CD4-positive, alpha-beta T cell treated with Interleukin-17A for 1 hour (primary cell): ENCODE measurements at places on chromosomes 7 and 10.

- DNase-seq, result no peak
Observed at GRCh38 chr10:66294538-66294937, 631.3 kb upstream of the LRRTM3 start.

DNA sequence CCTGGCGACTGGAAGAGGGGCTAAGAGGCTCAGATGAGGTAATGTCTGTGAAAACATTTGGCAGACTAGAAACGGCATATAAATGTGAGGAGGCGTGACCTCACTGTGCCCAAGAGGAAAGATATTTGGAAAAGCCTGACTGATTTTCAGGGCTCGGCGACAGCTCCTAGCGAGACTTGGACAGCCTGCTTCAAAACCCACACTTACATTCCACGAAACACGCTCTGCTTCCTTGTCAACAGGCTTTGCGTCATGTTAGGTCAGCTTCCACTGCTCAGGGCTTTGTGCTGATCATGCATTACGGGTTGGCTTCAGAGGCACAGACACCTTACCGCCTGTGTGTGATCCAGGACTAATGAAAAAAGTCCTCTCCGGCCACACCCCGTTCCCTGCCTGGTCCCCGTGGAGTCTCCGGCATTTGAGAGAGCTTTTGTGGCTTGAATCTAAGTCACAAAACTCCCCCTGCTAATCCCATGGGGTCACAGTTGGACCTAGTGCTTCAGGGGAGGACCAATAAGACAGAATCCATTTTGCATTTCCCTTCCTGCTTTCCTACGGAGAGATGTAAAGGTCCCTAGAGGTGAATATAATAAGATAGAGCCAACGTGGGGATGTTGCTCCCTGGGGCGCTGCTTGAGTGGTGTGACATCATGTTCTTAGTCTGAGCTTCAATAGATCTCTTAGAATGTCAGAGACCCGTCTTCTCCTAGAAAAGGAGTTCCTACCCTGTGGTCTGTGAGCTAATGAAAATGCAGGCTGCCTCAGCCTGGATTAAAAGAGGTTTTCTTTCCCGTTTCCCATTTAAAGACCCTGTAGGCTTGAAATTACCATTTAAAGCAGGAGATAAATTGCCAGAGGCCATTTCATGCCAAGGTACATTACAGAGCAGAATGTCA, 25.5 kb downstream of the FGFBP3 start:
- DNase-seq, result no peak

- DNase-seq, result no peak
Observed at GRCh38 chr7:54877683-54878082, 118.7 kb upstream of the SEC61G start.

DNA sequence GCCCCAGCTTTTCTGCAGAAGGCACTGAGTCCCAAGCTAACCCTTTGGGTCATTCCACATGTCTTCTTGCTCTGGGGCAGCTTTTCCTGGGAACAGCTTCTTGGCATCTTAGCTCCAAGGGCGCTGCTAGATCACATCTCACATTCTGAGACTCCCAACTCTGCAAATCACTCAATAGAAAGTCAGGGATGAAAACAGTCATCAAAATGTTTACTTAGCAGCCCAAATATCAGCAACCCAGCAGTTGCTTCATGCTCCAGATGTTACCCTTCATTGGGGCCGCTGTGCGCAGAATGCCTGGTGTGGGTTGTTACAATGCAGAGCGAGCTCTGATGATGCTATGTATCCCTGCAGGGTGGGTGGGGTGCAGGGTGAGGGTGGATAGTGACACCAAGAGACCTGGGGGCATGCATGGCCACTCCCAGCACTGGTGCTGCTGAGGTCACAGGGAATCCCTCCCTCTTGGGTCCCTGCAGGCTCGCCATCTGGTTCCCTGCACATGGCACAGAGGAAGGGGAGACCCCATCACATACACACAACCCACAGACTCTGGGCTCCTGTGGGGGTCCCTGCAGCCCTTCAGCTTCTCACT, 19.0 kb downstream of the WDFY4 start:
- no peak for DNase-seq

- no peak for DNase-seq
Observed at GRCh38 chr7:33024189-33024757, 38.3 kb downstream of the NT5C3A start.

- DNase-seq, result peak; percentile 29
Observed at GRCh38 chr7:105521027-105521716, 899 bp downstream of the PUS7 start.

GRCh38 chr7:6558837-6559236, 7.6 kb upstream of the GRID2IP start:
- DNase-seq, result peak; percentile 23

GRCh38 chr10:21985541-21985940, 18.0 kb downstream of the DNAJC1 start:
- no peak for DNase-seq

DNA sequence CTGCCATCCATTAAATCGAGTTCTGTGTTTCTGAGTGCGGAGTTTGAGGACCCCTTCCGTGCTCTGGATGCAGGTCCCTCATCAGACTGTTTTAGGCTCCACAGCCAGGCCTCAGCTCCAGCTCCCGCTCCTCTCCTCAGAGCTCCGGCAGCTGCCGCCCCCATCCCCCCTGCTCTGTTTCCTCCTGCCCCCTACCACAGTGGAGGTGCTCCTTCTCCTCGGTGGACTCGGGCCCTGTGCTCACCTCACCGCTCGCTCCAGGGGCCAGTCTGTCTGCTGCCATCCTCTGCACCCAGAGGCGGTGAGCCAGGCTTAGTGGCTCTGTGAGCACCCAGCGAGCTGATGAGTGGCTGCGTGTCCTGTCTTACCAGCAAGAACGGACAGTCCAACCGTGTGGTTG, 21.4 kb upstream of the PRKAR1B start:
- no peak for DNase-seq

DNA sequence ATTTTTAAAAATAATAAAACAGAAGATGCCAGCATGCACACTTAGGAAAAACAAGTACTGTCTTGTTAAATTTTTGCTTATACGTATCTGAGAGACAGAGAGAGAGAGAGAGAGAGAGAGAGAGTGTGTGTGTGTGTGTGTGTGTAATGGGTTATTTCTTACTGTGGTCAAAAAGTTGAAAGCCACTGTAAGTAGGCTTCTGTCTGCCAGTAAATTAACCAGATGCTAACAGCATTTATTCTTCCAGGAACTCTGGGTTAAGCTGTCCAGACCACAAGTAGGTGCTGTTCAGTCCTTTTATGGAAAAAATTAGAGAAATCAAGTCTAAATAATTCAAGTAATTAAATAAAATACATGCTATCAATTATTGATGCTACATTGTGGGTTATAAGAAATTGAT, 39.7 kb downstream of the RNF32 start:
- no peak for DNase-seq

GRCh38 chr7:138158739-138159528, 82.7 kb downstream of the AKR1D1 start:
- no peak for DNase-seq

- no peak for DNase-seq
Observed at GRCh38 chr10:34996843-34997242, 93.3 kb downstream of the CUL2 start.

DNA sequence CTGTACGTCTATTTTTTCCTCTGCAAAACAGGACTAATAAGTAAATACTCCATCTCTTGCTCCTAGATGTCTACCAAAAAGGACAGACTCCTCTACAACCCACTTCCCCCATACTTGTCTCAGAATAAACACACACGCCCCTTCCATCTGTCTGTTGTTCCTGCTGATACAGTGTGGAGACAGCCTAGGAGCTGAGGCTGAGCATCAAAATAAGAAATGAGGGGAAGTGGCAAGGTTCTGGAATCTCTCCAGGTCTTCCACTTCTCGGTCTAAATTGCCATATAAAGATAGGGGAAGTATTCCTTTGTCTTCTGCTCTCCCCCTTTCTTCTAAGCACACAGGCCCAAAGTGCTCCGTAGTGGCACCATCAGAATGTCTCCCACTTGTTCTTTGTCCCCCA, 30.8 kb upstream of the VSIR start:
- DNase-seq, result no peak
